ENCODE measurements at places on chromosomes 5 and 9. TPM values are rescaled to one million over a fixed set of nuclear protein-coding genes. Genes with fewer than 3 reads are reported as not detected.

DNA sequence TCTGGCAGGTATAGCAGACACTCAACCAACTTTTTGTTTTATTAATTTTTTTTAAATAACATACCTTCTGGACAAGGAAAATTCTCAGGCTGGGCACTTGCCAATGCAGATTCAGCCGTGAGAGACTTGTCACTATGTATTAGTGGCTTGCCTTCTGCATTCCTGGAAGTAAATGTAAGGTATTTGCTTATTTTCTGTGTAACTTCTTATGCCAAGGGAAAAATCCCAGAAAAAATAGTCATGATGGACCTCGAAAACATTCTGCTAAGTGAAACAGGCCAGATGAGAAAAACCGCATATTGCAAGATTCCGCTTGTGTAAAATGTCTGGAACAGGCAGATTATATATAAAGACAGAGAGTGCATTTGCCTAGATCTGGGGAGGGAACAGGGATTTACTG lies 260.3 kb upstream of the DAPK1 start:
- H3K36me3 ChIP-seq, result no peaks in the 10 kb centered on the region
- DNase-seq, result no peak
- H3K4me1 ChIP-seq, result no peaks in the 10 kb centered on the region
- H3K27ac ChIP-seq, result no peak overlapping the region
- H3K27me3 ChIP-seq, result no peaks in the 10 kb centered on the region

GRCh38 chr9:8825585-8826147 lies 1026.1 kb upstream of the DMAC1 start:
- H3K4me3 ChIP-seq, result peak overlapping the region; percentile 19
- peak overlapping the region; percentile 5 for H3K27ac ChIP-seq
- H3K4me1 ChIP-seq, result peaks cover 26% of the 10 kb centered on the region

Gene LIX1
- total RNA-seq, result not detected

Gene PCDHA9
- not detected for total RNA-seq

GRCh38 chr5:122202952-122203351 lies 73.6 kb downstream of the ZNF474 start:
- H3K27ac ChIP-seq, result no peak overlapping the region
- H3K4me3 ChIP-seq, result no peak overlapping the region
- DNase-seq, result no peak
- H3K27me3 ChIP-seq, result no peaks in the 10 kb centered on the region
- no peaks in the 10 kb centered on the region for H3K4me1 ChIP-seq

DNA sequence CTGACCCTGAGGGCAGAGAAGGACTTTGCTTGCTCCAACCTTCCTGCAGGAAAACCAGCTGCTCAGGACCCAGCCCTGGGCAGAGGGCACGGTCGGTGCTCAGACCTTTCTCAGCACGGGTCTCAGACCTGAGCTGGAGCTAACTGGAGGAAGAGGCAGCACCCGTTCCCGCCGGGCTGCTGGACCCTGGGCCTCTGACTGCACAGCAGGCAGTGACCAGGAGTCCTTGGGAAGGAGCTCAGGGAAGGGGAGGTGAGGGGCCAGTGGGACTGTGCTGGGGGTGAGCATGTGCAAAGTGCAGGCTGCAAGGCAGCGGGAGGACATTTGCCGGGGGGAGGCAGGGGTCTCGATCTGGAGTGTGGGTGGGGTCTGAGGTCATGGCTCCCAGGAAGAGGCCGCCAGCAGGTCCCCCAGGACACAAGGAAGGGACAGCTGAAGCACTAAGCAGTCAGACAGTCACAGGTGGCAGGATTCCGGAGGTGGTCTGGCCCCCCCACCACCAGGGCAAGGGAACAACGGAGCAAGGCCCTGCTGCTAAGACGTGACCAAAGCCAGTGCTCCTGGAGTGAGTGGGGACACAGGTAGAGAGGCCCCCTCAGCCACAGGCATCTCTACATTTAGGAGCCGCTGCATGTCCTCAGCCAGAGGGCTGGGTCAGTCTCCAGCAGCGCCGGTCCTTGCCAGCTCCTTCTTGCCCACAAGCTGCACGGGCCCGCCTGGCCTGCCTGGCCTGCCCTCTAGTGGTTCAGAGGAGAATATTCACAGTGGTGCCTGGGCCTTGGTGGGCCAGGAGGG lies 4.8 kb upstream of the DPM2 start:
- H3K4me1 ChIP-seq, result no peaks in the 10 kb centered on the region
- no peak overlapping the region for H3K4me3 ChIP-seq
- H3K27me3 ChIP-seq, result no peaks in the 10 kb centered on the region
- no peak overlapping the region for H3K27ac ChIP-seq
- no peak for DNase-seq

Gene CD180
- 3.3 TPM for total RNA-seq
